ENCODE measurements at places on chromosomes 1 and 21. TPM values are rescaled to one million over a fixed set of nuclear protein-coding genes. Genes with fewer than 3 reads are reported as not detected.

Gene PTPN14
- 17.5 TPM for total RNA-seq

Gene BRDT
- not detected for total RNA-seq

Gene FMO2
- 2.3 TPM for total RNA-seq

Gene CELA2B
- total RNA-seq, result 453 TPM

Gene ZNF648
- not detected for total RNA-seq

Gene CR1L
- not detected for total RNA-seq

Gene KANK4
- total RNA-seq, result 8.1 TPM

Gene ZFP69B
- 2.4 TPM for total RNA-seq

Gene KCNK1
- total RNA-seq, result 4.2 TPM
